T-helper 9 cell (primary cell): ENCODE measurements at places on chromosomes 12 and 14.

GRCh38 chr12:89029961-89030360 lies 322.3 kb downstream of the DUSP6 start:
- DNase-seq = no peak

GRCh38 chr12:117148642-117149041 lies 41.6 kb downstream of the FBXO21 start:
- DNase-seq = no peak

- no peak for DNase-seq
Observed at GRCh38 chr14:105119408-105120025, 49.1 kb downstream of the JAG2 start.

GRCh38 chr12:117872546-117873169 lies 96.1 kb downstream of the KSR2 start:
- no peak for DNase-seq

DNA sequence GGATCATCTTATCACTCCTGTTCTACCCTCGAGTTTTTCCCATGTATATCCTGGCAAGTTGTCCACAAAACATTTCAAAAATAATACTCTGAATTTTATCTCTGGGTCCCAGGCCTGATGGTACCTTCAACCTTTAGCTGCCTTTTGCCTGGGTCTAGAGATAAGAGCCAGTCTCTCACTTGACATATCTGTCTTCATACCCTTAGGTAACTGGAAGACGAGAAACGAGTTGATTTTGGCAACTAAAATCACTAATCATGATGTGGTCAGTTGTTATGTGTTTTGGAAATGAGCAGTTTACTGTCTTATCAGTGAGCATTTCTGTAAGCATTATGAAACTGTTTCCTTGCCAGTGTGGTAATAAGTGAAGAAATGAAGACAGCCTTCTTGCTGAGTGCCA lies 6.3 kb downstream of the RNF10 start:
- DNase-seq = no peak

GRCh38 chr12:2215709-2216560 lies 163.1 kb downstream of the CACNA1C start:
- DNase-seq = no peak

GRCh38 chr12:109544955-109545531 lies 28.3 kb downstream of the MMAB start:
- DNase-seq = no peak

DNA sequence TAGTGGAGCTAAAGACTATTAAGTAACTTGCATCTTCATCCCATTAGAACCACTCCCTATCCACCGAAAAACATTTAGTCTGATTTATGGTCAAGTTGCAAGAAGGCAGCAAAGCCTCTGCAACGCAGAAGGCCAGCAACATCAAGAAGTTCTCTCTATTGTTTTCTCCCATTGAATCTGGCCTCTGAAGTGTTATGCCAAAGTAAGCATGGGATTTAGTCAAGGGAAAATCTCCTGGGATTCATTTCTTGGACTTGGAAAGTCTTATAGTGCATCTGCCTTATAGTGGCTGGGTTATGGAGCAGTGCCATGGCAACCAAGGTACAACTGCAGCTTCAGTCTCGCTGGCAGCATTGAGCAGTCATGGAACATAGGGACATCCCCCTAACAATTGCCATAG lies 87.7 kb upstream of the KRR1 start:
- no peak for DNase-seq

DNA sequence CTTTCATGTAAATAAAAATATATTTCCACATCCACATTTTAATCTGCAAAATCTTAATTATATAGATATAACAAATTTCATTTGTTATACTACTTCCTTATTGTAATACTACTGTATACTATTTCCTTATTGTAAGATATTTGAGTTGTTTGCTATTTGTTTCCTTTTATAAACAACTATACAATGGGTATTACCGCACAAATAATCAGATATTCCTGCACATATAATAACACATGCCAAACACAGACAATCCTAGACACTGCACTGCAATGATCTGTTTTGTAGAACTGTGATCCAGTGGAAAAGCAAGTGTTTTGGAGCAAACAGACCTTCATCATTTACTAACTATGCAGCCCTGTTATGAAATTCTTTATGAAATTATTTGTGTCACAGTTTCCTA lies 30.5 kb downstream of the PRKD1 start:
- no peak for DNase-seq

DNA sequence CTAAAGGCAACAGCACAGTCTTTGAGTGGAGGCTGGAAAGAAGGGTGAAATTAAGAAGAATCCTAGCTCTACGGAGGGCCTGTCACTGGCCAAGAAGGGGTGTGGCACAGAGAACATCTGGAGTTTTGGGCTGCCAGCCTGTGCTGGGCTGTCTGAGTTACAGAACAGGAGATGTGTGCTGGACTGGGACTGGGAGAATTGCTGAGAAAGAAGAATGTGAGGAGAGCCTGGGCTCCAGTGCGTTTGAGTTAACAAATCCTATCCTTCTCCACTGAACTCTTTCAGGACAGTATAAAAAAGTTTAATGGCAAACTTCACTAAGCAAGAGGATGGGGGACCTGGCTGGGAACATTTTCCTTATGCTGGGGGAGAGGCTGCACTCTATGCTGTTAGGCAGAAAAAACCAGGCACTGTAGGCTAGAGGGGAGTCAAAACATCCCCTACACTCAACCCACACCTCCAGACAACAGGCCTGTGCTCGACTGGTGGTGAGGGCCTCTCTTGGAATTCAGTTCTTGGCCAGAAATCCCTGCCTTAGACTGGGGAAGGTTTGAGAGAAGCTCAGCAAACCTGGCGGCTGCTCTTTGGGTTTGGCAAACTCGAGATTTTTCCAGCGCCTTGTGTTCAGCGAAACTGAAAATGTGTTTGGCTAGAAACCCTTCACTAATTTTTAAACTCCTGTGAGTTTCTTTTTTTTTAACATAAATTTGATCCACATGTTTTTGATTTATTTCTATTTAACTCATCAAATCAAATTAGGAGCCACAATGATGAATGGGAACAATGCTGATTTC lies 217.3 kb downstream of the MON2 start:
- DNase-seq = no peak

DNA sequence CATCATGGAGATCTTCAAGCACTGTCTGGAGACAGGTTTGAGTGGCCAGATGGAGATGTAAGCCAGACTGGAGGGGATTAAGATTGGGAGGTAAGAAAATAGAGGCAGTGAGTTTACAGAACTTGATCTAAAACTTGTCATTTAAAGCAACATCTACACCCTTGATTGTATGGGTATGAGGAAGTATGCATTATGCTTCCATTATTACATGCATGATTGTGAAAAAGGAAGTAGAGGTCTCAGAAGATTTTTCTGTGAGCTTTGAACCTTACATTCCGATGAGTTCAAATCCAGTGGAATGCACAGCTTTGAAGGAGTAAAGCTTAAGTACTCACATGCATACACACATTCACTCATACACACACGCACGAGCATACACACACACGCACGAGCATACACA lies 550.8 kb downstream of the MED13L start:
- no peak for DNase-seq

DNA sequence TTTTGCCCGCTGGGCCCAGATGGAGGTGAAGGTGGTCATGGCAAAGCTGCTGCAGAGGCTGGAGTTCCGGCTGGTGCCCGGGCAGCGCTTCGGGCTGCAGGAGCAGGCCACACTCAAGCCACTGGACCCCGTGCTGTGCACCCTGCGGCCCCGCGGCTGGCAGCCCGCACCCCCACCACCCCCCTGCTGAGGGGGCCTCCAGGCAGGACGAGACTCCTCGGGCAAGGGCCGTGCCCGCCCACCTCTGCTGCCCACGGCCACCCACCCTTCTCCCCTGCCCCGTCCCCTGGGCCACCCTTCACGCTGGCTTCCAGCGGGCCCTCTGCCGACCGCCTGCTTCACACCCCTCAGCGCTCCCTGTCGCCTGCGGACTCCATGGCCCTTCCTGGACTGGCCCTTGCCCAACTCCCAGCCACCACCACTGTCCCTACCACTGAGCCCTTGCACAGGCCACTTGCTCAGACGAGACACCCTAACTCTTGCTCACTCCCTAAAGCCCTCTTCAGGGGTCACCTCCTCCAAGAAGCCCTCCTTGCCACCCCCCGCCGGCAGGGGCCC lies 42.5 kb downstream of the CYP46A1 start:
- no peak for DNase-seq

DNA sequence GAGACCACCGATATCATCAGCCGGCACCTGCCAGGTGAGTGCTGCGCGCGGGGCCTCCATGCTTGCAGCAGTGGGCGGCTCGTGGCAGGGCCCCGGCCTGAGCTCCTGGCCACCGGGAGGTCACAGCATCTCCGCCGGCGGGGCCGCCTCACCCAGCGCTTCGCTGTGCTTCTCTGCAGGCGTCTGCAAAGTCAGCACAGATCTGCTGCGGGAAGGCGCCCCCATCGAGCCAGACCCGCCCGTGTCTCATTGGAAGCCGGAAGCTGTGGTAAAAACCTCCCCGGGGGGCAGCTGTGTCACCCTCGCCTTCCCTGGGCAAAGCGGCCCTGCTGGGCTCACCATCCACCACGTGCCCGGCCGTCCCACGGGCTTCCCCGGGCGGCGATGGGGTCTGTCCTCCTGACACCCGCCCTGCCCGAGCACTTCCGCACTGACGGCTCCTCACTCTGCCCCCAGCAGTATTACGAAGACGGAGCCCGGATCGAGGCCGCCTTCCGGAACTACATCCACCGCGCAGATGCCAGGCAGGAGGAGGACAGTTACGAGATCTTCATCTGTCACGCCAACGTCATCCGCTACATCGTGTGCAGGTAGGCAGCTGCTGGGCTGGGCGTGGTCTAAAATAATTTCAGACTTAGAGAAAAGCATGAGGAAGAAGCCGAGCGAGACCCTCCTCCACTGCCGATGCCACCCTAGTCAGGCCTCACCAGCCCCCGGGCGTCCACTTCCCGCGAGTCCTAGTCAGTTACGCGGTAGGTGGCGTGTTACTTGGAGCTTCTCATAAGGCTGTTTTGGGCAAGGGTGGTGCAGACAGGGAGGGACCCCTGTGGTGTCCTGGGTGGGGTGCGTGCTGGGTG lies 7.1 kb downstream of the PGAM5 start:
- no peak for DNase-seq

DNA sequence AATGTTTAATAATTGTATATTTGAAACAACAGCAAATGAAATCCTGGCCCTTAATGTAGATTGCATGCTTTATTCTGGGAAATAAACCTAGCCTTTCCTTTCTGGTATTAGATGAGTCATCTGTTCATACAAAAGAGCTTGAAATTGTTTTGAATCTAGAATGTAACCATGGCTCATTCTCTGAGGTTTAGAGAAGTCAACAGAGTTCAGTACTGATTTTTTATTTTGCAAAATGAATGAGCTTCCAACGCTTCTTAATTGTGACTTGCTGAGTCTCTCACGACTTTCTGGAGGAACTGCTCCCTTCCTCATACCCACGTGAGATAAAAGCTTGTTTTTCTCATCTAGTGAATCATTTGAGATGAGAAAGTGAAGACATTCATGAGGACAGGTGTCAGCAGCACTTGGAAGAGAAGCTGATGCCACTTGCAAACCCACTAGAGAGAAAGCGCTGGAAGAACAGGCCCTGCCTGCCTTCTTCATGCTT lies 509.6 kb downstream of the VRK1 start:
- DNase-seq = no peak

DNA sequence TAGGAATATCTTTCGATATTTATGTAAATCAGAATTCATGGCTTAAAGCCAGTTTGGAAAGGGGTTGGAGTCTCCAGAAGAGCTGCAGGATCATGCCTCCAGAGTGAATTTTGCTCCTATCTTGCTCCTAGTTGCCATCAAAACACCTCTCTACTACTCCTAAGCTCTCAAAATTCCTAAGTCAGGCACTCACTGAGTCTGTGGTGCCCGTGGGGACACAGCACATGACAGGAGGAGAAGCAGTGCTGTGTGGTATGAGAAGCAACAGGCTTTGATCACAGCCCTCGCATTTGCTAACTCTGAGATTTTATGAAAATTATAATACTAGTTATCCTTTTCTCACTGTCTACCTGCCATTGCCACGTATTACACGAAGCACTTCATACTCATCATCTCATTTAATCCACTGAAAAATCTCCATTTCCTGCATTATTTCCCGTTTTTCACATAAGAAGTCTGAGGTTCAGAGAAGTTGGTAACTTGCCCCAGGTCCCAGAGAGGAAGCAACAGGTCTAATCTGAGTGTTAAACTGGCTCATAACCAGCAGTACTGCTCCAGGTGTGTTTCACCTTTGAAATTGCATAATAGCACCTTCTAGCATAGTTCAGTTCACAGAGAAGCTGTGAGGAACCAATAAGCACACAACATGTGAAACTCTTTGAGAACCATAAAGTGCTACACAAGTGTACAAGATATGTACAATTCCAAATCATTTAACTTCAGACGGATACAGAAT lies 33.1 kb upstream of the SLC35F4 start:
- DNase-seq = no peak

GRCh38 chr14:61271552-61271951 lies 9.6 kb downstream of the TMEM30B start:
- no peak for DNase-seq

DNA sequence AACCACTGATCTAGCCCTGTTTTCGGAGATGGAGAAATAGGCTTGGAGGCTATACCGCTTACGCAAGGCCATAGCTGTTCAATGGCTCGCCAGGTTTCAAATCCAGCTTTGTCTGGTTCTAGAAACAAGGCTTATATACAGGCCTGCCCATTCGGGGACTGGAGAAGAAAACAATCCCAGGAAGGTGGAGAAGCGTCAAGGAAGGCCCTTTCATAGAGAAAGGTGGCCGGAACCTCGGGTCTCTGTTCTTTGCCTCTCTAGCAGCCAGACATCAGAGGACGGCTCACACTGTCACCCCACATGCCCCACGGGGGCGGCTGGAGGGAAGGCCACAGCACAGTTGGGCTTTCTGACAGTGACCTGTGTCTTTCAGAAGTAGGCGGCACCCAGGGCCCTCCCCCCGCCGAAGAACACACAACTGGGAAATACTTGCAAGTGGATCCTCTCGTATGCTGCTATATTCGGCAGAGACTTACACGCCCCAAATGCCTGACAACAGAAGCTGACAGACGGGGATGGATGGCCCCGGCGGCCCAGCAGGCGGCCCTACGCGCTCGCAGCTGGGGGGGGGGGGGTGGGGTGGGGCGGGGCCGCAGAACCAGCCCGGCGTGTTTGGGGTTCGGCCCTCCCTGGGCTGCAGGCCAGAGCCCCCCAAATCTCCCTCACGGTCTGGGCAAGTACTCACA lies 4.5 kb upstream of the SETD1B start:
- DNase-seq = no peak

DNA sequence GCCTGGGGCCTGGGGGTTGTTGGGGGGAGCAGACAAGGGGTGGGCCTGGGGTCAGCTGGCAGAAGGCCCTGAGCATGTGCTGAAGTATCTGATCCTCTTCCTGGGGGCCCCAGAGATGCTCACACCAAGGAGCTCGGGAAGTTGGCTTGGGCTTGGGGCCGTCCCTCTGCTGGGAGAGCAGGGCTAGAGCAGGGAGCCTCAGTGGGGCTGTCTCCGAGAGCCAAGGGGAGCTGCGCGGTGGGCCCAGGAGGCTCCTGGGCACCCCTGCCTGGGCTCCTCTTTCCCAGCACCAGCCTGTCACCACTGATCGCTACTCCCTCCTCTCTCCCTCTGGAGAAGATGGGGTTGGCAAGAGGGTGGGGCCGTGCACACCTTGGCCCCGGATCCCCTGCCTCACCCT lies 28.3 kb downstream of the BEGAIN start:
- no peak for DNase-seq

- no peak for DNase-seq
Observed at GRCh38 chr14:35268946-35269345, 23.2 kb upstream of the PSMA6 start.
